Left lung (tissue), 14 donors: ENCODE measurements at places on chromosomes 16 and 17.

DNA sequence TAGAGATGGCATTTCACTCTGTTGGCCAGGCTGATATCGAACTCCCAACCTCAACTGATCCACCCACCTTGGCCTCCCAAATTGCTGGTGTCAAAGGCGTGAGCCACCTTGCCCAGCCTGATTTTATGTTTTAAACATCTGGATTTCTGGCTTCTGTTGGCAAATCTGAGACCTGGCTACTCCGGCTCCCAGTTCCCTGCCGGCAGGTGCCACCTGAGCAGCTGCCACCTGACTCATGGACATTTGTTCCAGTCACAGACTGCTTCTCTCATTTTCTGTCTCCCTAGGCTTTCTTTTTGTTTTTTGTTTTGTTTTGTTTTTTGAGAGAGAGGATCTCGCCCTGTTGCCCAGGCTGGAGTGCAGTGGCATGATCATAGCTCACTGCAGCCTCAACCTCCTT lies 9.6 kb downstream of the PMM2 start:
- no peak overlapping the region for H3K27ac ChIP-seq
- no peak overlapping the region for H3K4me3 ChIP-seq
- no peaks in the 10 kb centered on the region for H3K27me3 ChIP-seq
- no peaks in the 10 kb centered on the region for H3K4me1 ChIP-seq

- H3K27ac ChIP-seq = no peak overlapping the region
- no peaks in the 10 kb centered on the region for H3K4me1 ChIP-seq
- H3K36me3 ChIP-seq = no peaks in the 10 kb centered on the region
- no peak overlapping the region for H3K4me3 ChIP-seq
- no peaks in the 10 kb centered on the region for H3K27me3 ChIP-seq
Measured at GRCh38 chr16:65196420-65197075, 74.7 kb upstream of the CDH11 start.

DNA sequence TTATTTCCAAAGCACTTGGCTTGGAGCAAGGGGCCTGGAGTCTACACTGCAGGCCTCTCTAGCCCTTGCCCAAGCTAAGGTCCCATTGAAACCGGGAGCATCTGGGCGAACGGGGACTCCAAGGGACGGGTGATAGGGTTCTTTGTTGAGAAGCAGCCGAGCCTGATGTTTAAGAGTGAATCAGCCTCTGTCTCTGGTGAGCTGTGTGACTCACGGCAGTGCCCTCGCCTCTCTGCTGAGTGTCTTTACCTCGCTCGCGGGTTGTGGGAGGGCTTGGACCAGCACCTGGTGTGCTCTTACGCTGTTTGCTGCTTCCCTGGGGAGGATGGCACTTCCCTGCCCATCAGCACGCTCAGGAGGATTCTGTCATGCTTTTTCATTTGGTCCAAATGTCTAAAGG lies 1.3 kb downstream of the HGS start:
- peaks cover 60% of the 10 kb centered on the region for H3K36me3 ChIP-seq
- no peak overlapping the region for H3K4me3 ChIP-seq
- no peak for DNase-seq
- peak overlapping the region; percentile 87 for H3K27ac ChIP-seq

DNA sequence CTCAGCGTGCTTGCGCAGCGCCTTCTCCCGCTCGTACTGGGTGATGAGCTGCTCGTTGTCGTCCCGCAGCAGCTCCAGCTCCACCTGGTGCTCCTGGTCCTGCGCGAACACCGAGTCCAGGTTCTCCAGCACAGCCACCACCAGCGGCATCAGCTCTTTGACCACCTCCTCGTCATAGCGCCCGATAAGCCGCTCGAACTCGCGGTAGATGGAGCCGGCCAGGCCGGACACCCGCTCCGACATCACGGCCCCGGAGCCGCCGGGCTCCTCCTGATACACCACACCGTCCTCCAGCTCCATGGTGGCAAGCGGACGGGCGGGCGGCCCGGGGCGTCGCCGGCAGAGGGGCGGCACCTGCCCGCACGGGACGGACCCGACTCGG lies 320 bp downstream of the SPAG9 start:
- no peak for DNase-seq
- peaks cover 60% of the 10 kb centered on the region for H3K4me1 ChIP-seq

- H3K4me1 ChIP-seq = no peaks in the 10 kb centered on the region
- H3K36me3 ChIP-seq = no peaks in the 10 kb centered on the region
- no peak overlapping the region for H3K4me3 ChIP-seq
- DNase-seq = peak; percentile 3
- no peak overlapping the region for H3K27ac ChIP-seq
Measured at GRCh38 chr17:1313270-1314005, 34.0 kb downstream of the TRARG1 start.

- H3K27me3 ChIP-seq = no peaks in the 10 kb centered on the region
- no peaks in the 10 kb centered on the region for H3K36me3 ChIP-seq
- peaks cover 36% of the 10 kb centered on the region for H3K4me1 ChIP-seq
Measured at GRCh38 chr17:30975042-30975820, 4.4 kb downstream of the RNF135 start.

- no peaks in the 10 kb centered on the region for H3K36me3 ChIP-seq
- no peak overlapping the region for H3K27ac ChIP-seq
- no peak for DNase-seq
- H3K27me3 ChIP-seq = no peaks in the 10 kb centered on the region
- peaks cover 19% of the 10 kb centered on the region for H3K4me1 ChIP-seq
Measured at GRCh38 chr17:72424505-72425117, 303.8 kb downstream of the SOX9 start.

- no peak overlapping the region for H3K27ac ChIP-seq
- H3K27me3 ChIP-seq = no peaks in the 10 kb centered on the region
- no peaks in the 10 kb centered on the region for H3K4me1 ChIP-seq
- no peaks in the 10 kb centered on the region for H3K36me3 ChIP-seq
- DNase-seq = no peak
- H3K4me3 ChIP-seq = no peak overlapping the region
Measured at GRCh38 chr16:52581530-52581929, 34.6 kb upstream of the TOX3 start.

- H3K27me3 ChIP-seq = no peaks in the 10 kb centered on the region
- no peaks in the 10 kb centered on the region for H3K4me1 ChIP-seq
- no peak for DNase-seq
Measured at GRCh38 chr16:68860978-68861892, 17.9 kb downstream of the TANGO6 start.
